DMS153 (cell line): ENCODE measurements at places on chromosomes 1 and 21.

DNA sequence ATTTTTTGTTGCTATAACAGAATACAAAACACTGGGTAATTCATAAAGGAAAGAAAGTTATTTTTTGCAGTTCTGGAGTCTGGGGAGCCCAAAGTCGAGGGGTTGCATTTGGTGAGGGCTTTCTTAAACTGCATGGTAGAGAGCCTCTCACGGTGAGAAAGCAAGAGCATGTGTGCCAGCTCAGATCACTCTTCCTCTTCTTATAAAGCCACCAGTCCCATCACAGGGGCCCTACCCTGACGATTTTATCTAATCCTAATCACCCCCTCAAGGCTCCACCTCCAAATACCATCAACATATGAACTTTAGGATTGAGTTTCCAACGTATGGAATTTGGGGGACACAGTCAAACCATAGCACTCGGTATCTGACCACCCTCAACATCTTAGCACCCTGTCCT, 1.0 kb upstream of the STRIP1 start:
- no peak for DNase-seq

- no peak for DNase-seq
These were observed 4.9 kb downstream of the GLIS1 start for GRCh38 chr1:53733975-53734649.

GRCh38 chr21:34695434-34695833, 26.6 kb downstream of the CLIC6 start:
- DNase-seq: no peak

- no peak for DNase-seq
These were observed 130.9 kb downstream of the ASTN1 start for GRCh38 chr1:177033628-177034027.

- no peak for DNase-seq
These were observed 141.2 kb downstream of the COL24A1 start for GRCh38 chr1:86015375-86015774.
